ENCODE measurements at places on chromosomes 1 and 21. TPM values are rescaled to one million over a fixed set of nuclear protein-coding genes. Genes with fewer than 3 reads are reported as not detected.

DNA sequence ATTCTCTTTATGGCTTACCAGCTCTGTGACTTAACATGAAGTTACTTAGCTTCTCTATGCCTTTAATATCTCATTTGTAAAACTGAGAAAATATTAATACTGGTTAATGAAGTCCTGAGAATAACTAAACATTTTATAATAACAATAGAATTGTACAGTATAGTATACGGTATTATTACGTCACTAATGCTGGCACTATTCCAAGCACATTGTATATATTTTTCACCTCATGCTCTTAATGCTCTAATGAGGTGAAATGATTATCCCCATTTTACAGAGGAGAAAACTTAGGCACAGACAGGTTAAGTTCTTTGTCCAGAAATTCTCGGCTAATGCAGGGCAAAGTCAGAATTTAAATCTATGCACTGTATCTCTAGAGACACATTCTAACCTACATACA is 856 bp downstream of the OR6K3 start:
- no peak for DNase-seq

GRCh38 chr1:58290685-58291372 is 255.7 kb downstream of the OMA1 start:
- DNase-seq, result no peak

OR2M3 gene
- not detected for total RNA-seq

ZNF691 gene
- total RNA-seq, result 8.2 TPM
